ENCODE measurements at places on chromosomes 3 and 15. TPM values are rescaled to one million over a fixed set of nuclear protein-coding genes. Genes with fewer than 3 reads are reported as not detected.

Gene HIGD2B
- total RNA-seq, result not detected

Gene CX3CR1
- total RNA-seq, result 1.5 TPM

Gene PRRT3
- 4.8 TPM for total RNA-seq

Gene MUC20
- 1.2 TPM for total RNA-seq

Gene RHCG
- not detected for total RNA-seq

Gene FBXO40
- total RNA-seq, result not detected

Gene ZNF385D
- total RNA-seq, result not detected

Gene EXOG
- total RNA-seq, result 25.5 TPM

Gene HES1
- 2.4 TPM for total RNA-seq

Gene ARHGEF26
- 0.02 TPM for total RNA-seq

Gene ZNF620
- total RNA-seq, result 5.5 TPM

Gene TEX55
- not detected for total RNA-seq

DNA sequence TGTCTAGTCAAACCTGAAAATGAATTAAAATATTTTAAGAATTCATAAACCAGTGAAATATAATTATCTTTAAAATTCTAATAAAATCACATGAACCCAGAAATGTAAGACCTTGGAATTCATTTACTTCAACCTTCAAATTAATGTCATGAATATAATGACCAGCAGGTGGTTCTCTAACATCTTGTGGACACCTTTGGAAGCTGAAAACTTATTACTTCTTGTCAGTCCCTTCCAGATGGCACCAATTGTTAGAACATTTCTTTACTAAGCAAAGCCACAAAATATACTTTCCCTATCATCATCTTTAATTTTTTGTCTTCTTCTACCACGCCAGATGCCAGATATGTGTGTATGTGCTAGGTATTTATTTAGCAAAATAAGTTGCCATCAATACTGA is 240.0 kb downstream of the MBNL1 start:
- no peak for DNase-seq

DNA sequence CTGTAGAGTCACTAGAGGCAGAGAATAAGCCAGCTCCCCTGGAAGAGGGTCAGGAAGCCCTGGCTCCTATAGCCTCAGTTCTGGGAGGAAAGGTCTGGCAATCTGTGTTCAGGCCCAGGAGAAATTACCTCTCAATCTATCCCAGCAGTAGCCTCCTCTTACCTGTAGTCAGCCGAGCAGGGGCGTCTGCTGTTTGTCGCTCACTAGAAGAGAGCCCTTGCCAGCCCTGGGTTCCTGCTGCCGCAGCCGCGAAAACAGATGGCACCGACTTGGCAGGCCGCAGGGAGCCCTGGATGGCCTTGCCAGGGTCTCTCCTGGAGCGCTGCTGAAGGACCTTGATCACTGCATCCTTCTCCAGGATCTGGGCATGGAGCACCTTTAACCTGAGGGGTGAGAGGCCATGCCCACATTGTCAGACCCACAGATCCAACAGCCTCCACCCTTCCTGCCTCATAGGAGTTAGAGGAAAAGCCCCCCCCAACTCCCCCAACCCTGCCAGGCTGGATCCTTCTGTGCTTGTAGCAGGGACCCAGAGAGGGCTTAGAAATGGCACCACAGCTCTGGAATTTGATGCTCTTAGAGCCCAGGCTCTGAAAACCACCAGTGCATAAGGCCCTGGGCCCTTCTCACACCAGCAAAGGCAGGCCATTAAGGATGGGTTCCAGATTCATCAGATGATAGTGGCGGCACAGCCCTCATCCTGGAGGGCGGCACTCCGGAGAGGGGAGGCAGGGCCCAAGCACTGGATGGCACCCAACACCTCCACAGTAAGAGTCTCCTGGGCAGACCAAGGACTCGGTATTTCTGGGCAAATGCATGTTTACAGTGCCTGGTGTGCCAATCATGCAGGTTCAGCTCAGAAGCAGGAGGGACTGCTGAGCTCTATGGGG is 14.9 kb downstream of the AMOTL2 start:
- no peak for DNase-seq

- no peak for DNase-seq
These were observed 36.5 kb downstream of the ZDHHC19 start for GRCh38 chr3:196174652-196175051.

DNA sequence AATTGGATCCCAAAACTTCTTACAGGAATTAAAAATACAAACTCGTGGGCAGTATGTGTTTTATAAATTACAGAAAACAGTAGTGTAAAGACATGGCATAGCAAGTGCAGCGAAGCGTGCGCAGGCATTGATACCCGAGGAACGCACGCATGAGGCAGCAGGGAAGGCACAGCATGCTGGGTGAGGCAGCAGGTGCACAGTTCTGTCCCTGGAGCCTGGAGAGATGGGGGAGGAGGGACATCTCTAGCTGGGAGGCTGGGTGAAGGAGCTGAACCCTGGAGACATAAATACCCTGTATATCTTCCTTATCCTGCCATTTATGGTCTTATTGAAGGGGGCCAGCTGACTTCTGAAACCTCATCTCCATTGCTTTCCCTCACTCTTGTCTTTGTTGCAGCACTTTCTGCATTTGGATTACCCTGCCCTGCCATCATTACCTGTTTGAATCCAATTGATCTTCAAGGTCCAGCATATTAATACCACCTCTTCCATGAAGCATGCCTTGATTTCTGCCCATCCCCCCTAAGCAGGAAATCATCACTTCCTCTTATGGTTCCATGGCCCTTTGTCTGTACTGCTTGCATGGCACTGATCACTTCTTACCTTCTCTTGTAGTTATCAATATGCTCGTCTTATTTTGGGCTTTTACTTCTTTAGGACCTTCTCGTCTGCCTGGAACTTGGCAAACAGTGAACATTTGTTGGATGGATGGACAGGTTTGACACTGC is 20.5 kb downstream of the LPP start:
- DNase-seq, result no peak

DNA sequence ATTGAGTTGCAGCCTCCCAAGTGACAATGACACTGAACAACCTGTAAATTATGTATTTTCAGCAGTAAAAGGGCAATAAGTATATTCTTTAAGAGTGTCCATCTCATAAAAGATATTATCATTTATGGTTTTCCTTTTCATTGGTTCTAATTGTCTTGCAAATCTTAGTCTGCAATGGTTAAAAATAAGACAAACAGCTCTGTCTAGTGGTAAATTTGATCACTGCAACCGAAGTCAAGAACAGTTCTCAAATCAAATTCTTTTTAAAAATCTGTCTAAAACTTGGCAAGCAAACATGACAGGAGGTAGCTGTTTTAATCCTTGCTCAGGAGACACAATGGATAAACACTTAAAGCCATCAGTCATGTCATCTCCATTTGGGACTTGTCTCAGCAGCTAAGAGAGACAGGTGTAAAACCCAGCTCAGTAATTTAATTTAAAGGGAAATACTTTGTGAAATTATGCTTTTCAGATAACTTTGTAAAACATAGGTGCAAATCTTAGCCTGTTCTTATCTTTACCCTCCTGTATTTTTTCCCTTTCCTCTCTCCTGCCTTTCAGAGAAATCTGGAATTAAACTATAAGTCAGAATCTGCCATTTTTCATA is 150.3 kb upstream of the ARHGEF26 start:
- no peak for DNase-seq

DNA sequence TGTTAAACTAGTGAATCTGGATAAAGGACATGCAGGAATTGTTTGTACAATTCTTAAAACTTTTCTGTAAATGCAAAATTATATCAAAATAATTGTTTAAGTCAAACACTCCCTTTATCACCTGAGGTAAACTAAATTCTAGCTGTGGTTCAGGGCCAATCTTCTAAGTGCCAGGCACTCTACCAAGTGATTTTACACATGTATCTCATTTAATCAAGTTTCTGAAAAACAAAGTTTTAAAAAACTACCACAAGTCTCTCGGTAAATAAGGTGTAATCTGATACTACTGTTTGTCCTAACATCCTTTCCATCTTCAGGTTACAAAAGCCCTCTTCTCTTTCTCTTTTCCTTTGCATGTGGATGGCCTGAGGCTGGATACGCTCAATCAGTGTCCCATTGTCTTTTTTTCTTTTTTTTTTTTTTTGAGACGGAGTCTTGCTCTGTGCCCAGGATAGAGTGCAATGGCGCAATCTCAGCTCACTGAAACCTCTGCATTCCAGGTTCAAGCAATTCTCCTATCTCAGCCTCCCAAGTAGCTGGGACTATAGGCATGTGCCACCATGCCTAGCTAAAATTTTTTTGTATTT is 19.3 kb downstream of the IFT80 start:
- no peak for DNase-seq

DNA sequence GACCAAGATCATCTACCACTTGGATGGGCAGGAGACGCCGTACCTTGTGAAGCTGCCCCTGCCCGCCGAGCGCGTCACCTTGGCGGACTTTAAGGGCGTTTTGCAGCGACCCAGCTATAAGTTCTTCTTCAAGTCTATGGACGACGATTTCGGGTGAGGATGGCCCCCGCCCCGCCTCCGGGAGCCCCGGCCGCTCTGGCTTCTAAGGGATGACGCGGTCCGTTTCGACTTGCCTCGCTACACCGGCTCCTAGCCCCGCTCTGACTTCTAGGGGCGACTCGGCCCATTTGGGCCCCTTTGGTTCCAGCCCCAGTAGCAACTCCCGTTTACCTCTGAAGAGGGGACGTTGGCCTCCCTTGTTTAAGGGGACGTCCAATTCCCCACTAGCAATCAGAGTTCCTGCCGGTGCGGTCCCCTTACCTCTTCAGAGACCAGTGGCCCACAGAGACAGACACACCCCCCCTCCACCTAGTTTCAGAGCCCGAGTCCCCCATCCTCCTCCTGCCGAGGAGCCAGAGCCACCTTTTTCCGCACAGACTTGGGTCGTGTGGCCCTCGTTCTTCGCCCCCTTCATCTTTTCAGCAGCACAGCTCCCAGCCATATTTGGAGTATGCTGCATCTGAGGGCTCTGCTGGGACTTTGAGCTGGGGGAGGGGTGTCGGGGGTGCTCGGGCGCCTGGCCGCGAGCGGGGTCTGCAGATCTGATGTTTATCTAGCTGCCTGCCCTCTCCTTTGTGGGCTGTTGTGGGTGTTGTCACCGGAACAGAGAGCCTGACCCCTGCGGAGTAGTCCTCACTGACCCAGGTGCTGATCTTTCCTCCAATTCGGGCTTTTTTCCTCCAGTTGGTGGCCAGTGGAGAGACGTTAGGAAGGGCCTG is 706 bp downstream of the DVL3 start:
- DNase-seq, result peak; percentile 38

DNA sequence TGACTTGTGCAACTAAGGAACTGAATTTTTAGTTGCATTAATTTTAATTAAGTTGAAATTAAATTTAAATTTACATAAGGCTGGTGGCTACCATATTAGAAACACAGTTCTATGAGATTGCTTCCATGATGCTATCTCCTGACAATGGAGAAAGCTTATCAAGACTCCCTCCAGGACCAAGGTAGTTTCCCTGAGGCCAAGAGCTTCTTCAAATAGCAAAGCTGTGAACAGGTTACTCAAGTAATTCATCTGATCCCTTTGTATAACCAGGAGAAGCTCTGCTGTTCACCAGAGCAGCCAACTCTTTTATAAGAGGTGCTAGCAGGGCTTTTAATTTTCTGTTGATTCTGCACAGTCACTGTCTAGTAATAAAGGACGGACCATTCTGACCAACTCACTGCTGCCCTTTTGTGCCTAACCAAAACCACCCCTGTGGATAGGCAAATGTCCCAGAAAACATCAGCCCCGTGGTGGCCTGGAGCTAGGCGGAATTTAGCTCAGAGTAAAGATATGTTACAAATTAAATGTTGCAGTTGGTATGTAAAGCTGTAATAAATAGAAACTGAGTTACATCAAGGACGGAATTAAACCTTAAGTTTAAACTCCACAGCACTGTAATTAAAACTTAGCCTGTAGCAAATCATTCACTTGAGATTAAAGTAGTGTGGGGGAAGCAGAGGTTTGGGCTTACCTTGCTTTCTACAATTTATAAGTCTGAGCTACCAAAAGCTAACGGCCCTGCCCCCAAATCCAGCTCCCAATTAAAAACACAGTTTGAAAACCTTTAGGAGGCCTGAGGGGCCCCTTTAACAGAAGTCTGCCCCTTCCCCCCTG is 55.6 kb upstream of the LRTM1 start:
- DNase-seq, result no peak

DNA sequence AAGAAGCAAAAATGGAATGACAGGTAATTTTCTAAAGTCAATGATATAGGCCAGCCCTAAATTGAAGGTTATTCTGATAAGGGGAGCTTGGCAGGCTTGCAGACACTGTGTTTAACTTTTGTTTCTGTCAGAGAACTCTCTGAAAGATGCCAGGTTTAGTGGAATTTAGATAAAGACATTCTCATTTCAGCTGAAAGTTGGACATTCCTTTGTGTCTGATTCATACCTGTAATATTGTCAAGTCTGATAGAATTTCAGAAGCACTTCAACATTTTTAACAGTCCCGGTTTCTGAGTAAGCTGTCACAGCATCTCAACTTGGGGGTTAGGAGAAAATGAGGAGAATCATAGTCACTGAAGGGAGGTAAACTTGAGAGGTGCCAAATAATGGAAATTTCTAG is 84.0 kb downstream of the DIPK2A start:
- no peak for DNase-seq

- no peak for DNase-seq
These were observed 39.0 kb upstream of the IGF1R start for GRCh38 chr15:98609144-98609852.

DNA sequence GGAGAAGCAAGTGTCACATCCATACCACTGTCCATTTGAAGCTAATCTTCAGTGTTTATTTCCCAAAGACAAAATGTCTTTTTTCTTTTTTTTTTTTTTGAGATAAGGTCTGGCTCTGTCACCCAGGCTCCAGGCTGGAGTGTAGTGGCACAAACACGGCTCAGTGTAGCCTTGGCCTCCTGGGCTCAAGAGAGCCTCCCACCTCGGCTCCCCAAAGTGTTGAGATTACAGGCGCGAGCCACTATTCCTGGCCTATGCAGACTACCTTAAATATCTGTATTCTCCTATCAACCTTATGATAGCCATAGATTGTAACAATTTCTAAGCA is 27.7 kb upstream of the VPS33B start:
- no peak for DNase-seq

DNA sequence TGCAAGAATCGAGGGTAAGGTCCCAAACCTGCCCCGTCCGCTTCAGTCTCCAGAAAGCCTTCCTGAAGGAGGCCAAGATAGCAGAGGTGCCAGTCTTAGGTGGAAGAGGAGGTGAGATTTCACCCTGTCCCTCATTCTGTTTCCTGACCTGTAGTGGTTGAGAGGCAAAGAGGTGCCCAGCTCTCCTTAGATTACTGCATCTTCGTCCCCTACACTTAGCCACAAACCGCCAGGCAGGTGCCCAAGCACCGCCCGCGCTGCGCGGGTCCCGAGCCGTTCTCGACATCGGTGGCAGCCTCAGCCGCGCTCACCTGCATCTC is 23.8 kb upstream of the POLG start:
- no peak for DNase-seq

DNA sequence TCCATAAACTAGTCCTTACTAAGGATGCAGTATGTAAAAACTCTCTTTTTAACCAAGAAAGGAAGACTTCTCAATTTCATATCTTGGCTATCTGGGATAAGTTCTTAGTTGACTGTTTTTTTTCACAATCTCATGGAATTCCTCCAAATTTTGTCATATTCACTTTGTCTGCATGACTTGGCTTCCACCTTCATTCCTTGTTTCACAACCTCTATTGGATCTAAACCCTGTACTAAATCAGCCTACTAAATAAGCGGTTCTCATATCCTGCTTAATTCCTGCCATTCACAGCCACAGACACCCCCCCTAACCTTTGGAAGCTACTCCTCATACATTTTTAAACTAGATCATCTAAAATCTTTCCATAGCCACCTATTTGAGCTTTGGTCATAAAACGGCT is 370.6 kb upstream of the NAALADL2 start:
- no peak for DNase-seq

- no peak for DNase-seq
These were observed 194.5 kb downstream of the EFHB start for GRCh38 chr3:19739504-19739903.
